ENCODE measurements at places on chromosomes 3 and 15.

DNA sequence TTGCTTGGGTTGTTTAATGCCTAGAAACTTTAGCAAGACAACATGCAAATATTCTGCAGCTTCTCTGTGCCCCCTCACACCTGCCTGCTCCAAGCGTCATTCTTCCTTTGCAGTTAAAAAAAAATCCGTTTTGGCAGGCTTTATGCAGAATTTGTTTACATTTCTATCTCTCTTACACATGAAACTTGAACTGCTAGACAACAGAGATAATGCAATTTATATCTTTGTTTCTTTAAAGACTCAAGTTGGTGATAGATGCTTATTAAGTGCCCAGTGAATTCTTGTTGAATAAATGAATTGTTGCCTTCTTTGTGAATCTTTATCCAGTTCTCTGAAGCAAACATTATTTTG, 53.2 kb downstream of the CHST2 start:
- DNase-seq: no peak

GRCh38 chr3:28207000-28207733, 34.3 kb upstream of the CMC1 start:
- DNase-seq: no peak

- no peak for DNase-seq
These were observed 9.4 kb downstream of the FAM81A start for GRCh38 chr15:59447367-59447766.

- peak; percentile 13 for DNase-seq
These were observed 256.5 kb downstream of the THRB start for GRCh38 chr3:24237971-24238706.

DNA sequence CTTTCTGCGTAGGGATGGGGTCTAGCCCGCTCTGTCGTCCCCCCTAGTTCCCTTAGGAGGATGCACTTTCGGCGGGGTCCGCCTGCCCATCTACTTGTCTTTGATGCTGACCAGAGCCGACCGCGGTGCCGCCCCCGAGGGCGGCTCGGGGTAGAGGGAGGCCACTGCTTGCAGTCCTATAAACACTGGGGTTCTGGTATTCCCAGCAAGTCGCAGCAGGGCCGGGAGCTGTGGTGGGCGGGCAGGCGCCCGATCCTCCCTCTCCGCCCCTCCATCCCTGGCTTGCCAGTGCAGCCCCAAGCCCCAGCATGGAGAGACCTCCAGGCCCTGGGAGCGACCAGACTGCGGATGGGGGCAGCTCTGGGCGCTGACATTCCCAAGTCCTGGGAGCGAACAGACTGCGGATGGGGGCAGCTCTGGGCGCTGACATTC, 830 bp downstream of the SEMA4B start:
- no peak for DNase-seq

- no peak for DNase-seq
These were observed 67.7 kb upstream of the BNC1 start for GRCh38 chr15:83352119-83352518.

- no peak for DNase-seq
These were observed 27.7 kb downstream of the MAGI1 start for GRCh38 chr3:66010739-66011655.

DNA sequence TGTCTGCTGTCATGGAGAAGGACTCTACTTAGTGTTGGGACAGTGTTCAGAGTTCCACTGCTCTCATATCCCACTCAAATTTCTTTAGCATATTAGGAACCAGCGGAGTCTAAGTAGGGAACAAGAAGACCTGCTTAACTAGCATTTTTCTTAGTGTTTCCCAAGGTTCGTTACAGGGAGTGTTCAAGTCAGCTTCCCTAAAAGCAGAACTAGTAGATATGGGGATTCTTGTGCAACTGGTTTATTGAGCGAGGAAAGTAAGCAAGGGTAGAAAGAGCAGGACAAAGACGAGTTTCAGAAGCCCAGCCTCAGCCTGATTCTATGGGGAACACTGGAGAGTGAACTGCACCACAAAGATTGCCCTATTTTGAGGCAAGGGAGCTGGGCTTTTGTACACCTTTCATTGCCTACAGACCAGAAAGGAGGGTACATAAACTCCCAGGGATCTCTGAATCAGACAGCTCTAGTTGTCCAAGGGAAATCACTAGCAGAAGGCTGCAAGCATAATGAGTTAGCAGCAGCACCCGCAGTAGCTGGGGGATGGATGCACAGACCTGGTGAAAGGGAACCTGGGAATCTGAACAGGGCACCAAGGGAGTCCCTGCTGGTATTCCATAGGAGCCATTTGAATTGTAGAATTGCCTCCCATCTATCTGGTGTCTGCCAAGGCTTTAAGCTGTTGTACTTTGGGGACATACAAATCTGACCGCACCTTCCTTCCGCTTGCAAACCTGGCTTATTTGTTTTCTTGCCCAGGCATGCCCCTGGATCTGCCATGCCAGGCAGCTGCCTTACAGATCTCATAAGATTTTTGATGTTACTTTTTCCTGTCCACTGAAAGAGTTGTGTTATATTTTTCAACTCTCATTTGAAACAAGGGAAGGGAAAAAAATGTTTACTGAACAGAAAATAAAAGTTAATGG, 15.1 kb downstream of the CMTM7 start:
- no peak for DNase-seq

GRCh38 chr15:35671197-35671596, 125.2 kb upstream of the DPH6 start:
- DNase-seq: no peak

- no peak for DNase-seq
These were observed 83.8 kb downstream of the MYLK start for GRCh38 chr3:123800362-123800682.

- DNase-seq: peak; percentile 18
These were observed 60.5 kb downstream of the GLDN start for GRCh38 chr15:51401872-51402517.
